ENCODE measurements at places on chromosomes 12 and 14. TPM values are rescaled to one million over a fixed set of nuclear protein-coding genes. Genes with fewer than 3 reads are reported as not detected.

The GLT8D2 gene
- total RNA-seq, result 6.9 TPM

The FGD4 gene
- total RNA-seq, result 56.7 TPM

The P2RX7 gene
- 3.3 TPM for total RNA-seq

The LRP1 gene
- total RNA-seq, result 292 TPM

The FOXA1 gene
- total RNA-seq, result 5.1 TPM

The INHBC gene
- not detected for total RNA-seq

The SRGAP1 gene
- total RNA-seq, result 7.2 TPM

The RBP5 gene
- total RNA-seq, result 0.58 TPM

The LRCOL1 gene
- total RNA-seq, result not detected

The YAF2 gene
- 42.3 TPM for total RNA-seq

The PAX9 gene
- 1.1 TPM for total RNA-seq

The TBC1D30 gene
- 3.7 TPM for total RNA-seq

The SLCO1B1 gene
- not detected for total RNA-seq

The RPL10L gene
- total RNA-seq, result not detected

The YEATS4 gene
- 16.3 TPM for total RNA-seq

The VTI1B gene
- total RNA-seq, result 98.5 TPM

The LMO3 gene
- total RNA-seq, result 49.1 TPM

The USP44 gene
- total RNA-seq, result 6.1 TPM

The LRTM2 gene
- total RNA-seq, result not detected

The NFKBIA gene
- total RNA-seq, result 290 TPM

The CELA1 gene
- not detected for total RNA-seq

The CAPZA3 gene
- not detected for total RNA-seq

The LRP1-AS gene
- total RNA-seq, result not detected

The SNAPC1 gene
- 8.7 TPM for total RNA-seq

The CLEC4E gene
- total RNA-seq, result 0.12 TPM

The CDK4 gene
- 56.7 TPM for total RNA-seq

The CCDC177 gene
- total RNA-seq, result not detected

The CD163 gene
- 76.0 TPM for total RNA-seq

The DYRK4 gene
- total RNA-seq, result 47.4 TPM

The AQP5 gene
- not detected for total RNA-seq

The KRT85 gene
- not detected for total RNA-seq

The SERPINA1 gene
- total RNA-seq, result 16.0 TPM

The TEX52 gene
- total RNA-seq, result not detected

The ART4 gene
- total RNA-seq, result 0.93 TPM

The EMC9 gene
- 15.4 TPM for total RNA-seq

The TTLL5 gene
- total RNA-seq, result 30.0 TPM

The GSG1 gene
- not detected for total RNA-seq

The PLEKHH1 gene
- total RNA-seq, result 1.8 TPM

The PTPRB gene
- total RNA-seq, result 40.3 TPM

The SYCP3 gene
- total RNA-seq, result 0.13 TPM

The KLRK1 gene
- total RNA-seq, result 0.85 TPM

The MMP17 gene
- 6.8 TPM for total RNA-seq

The PARPBP gene
- 1.3 TPM for total RNA-seq

The CMA1 gene
- 0.93 TPM for total RNA-seq

The ANKRD33 gene
- total RNA-seq, result not detected

The EPYC gene
- total RNA-seq, result not detected

The KRT75 gene
- not detected for total RNA-seq

The COQ10A gene
- 11.8 TPM for total RNA-seq

The ATF7 gene
- total RNA-seq, result 26.7 TPM

The ASCL1 gene
- not detected for total RNA-seq

The TMEM52B gene
- not detected for total RNA-seq

The C1S gene
- total RNA-seq, result 391 TPM

The COX6A1 gene
- 424 TPM for total RNA-seq

The MMP19 gene
- total RNA-seq, result 5.3 TPM

Measured in gastroesophageal sphincter (tissue), 4 donors.